ENCODE measurements at places on chromosomes 6 and 20.

- H3K27me3 ChIP-seq: peaks cover 2% of the 10 kb centered on the region
- no peak overlapping the region for H3K4me3 ChIP-seq
- H3K4me1 ChIP-seq: peaks cover 6% of the 10 kb centered on the region
- no peaks in the 10 kb centered on the region for H3K36me3 ChIP-seq
These were observed 88.0 kb upstream of the MANEA start for GRCh38 chr6:95489185-95489863.

- DNase-seq: peak; percentile 88
- H3K27ac ChIP-seq: no peak overlapping the region
- no peak overlapping the region for H3K4me3 ChIP-seq
- peaks cover 45% of the 10 kb centered on the region for H3K4me1 ChIP-seq
- H3K27me3 ChIP-seq: no peaks in the 10 kb centered on the region
These were observed 61.6 kb downstream of the RAB44 start for GRCh38 chr6:36759148-36759759.

GRCh38 chr6:158285656-158286021 is 26.6 kb upstream of the TULP4 start:
- no peaks in the 10 kb centered on the region for H3K27me3 ChIP-seq
- peaks cover 1% of the 10 kb centered on the region for H3K36me3 ChIP-seq
- peaks cover 42% of the 10 kb centered on the region for H3K4me1 ChIP-seq
- H3K27ac ChIP-seq: no peak overlapping the region

GRCh38 chr20:24046888-24047287 is 58.3 kb upstream of the GGTLC1 start:
- peaks cover 34% of the 10 kb centered on the region for H3K4me1 ChIP-seq
- H3K27ac ChIP-seq: no peak overlapping the region
- no peaks in the 10 kb centered on the region for H3K27me3 ChIP-seq
- no peaks in the 10 kb centered on the region for H3K36me3 ChIP-seq
- DNase-seq: no peak

DNA sequence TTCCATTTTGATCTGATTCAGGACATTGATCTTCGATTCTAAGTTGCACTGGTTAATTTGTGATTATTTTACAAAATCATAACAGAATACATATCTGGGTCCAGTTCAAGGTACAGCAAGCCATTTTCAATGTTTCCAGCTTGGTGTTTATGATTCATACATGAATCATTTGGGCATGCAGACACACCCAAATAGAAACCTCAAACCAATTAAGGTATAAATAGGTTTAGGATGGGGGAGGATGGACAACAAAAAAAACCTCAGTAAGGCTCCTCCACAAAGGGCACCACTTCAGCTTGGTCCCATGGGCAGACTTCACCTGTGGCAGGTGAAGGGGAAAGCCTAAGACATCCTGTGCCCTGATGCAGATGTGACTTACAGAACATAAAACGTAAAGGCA is 192.7 kb downstream of the KHDC1L start:
- no peaks in the 10 kb centered on the region for H3K27me3 ChIP-seq
- peaks cover 4% of the 10 kb centered on the region for H3K36me3 ChIP-seq
- H3K27ac ChIP-seq: no peak overlapping the region
- peaks cover 16% of the 10 kb centered on the region for H3K4me1 ChIP-seq
- no peak for DNase-seq
- no peak overlapping the region for H3K4me3 ChIP-seq

DNA sequence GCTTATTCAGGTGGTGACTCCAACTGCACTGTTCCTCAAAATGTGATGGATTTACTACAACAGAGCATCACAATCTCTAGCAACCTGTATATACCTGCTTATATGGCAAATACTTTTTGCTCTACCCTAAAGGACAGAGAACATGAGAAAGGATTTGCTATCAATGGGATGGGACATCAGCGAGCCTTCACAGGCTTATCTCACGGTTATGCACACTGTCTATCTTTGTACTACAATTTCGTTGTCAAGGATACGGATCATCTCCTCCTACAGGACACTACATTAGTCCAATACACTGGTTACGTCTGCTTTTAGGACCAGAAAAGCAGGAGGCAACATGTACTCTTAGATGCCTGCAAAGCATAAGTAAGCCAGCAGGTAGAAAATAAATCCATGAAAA is 34.2 kb downstream of the STX7 start:
- H3K4me3 ChIP-seq: no peak overlapping the region
- no peaks in the 10 kb centered on the region for H3K36me3 ChIP-seq
- H3K27ac ChIP-seq: no peak overlapping the region
- H3K27me3 ChIP-seq: no peaks in the 10 kb centered on the region

DNA sequence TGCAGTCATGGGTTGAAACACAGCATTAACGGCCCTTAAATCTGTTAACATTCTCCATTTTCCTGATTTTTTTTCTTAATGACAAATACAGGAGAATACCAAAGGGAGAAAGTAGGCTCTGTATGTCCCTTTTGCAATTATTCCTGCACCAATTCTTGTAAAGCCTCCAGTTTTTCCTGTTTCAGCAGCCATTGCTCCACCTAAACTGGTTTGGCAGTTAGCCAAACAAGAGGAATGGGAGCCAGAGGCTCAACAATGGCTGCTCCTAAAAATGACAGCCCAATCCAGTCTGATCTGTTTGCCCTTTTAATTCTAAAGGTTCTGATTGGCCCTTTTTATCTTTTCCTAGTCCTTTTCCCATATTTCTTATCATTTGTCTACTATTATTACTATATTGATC is 284.2 kb upstream of the SGK1 start:
- H3K4me3 ChIP-seq: no peak overlapping the region
- H3K27ac ChIP-seq: no peak overlapping the region
- no peak for DNase-seq
- no peaks in the 10 kb centered on the region for H3K36me3 ChIP-seq
- no peaks in the 10 kb centered on the region for H3K27me3 ChIP-seq

- H3K27ac ChIP-seq: peak overlapping the region; percentile 81
- peaks cover 1% of the 10 kb centered on the region for H3K36me3 ChIP-seq
- peaks cover 68% of the 10 kb centered on the region for H3K4me1 ChIP-seq
- H3K4me3 ChIP-seq: peak overlapping the region; percentile 45
- DNase-seq: peak; percentile 42
These were observed 98.6 kb upstream of the MRPS10 start for GRCh38 chr6:42315991-42316970.

- H3K27ac ChIP-seq: no peak within 1 kb of the TSS
- H3K36me3 ChIP-seq: no peaks in the 10 kb centered on the region
- peak; percentile 35 for DNase-seq
These were observed at the start of gene SNX21 for GRCh38 chr20:45833030-45833882. TSS of gene SNX21 (plus strand) at chr20:45833799. CDS start at chr20:45833920, 121 bp downstream.

GRCh38 chr6:162395181-162395580 is 332.4 kb downstream of the PRKN start:
- no peaks in the 10 kb centered on the region for H3K4me1 ChIP-seq
- no peak for DNase-seq
- no peak overlapping the region for H3K27ac ChIP-seq
- no peaks in the 10 kb centered on the region for H3K27me3 ChIP-seq
- H3K36me3 ChIP-seq: no peaks in the 10 kb centered on the region

DNA sequence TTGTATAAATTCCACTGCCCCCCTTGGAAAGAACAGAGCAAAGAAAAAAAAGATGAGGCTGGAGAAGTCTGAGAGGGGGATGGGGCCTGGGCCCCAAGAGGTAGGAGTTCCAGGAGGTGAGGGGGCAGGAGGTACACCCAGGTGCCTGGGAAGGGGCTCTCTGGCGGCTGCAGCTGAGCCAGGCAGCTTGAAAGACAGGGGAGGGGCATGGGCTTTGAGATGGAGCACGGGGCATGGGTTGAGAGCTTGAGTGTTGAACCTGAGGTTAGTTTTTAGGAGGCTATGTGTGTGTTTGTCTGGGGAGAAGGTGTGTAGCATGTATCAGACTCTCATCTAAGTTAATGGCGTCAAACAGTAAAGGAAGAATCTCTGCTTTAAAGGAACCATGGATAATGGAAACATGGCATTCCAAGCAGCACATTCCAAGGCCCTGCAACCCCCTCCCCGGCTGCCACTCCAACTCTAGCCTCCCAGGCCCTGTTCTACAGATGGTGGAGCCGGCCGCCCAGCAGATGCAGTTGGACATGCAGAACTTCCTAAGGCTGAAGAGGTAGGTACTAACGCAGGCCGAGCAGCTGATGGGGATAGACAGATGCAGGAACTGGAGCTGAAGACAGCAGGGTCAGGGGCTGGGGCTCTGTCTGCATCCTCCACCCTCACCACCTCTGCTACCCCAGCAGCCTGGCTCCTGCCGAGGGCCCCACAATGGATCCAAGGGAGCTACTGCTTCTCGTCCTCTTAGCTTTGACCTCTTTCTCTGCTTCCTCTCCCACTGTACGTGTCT is 42.1 kb downstream of the MDFI start:
- no peak overlapping the region for H3K27ac ChIP-seq
- H3K27me3 ChIP-seq: no peaks in the 10 kb centered on the region
- no peak overlapping the region for H3K4me3 ChIP-seq
- no peaks in the 10 kb centered on the region for H3K36me3 ChIP-seq

DNA sequence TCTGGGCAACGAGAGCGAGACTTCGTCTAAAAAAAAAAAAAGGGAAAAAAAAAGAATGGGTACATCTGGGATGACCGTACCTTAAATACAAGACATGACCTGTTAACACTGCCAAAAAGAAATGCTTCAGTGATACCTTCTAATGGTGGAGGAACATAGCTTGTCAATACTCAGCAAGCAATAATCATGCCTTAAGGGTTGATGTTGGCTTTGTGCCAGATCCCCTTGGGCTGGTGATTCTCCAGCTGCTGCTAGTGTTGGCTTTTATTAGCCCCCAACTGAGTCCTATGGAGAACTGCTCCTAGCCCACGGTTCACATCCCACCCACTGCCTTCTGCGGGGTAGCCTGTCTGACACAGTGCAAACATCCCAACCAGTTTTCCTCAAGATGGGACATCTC is 134.9 kb downstream of the PLCB1 start:
- no peak overlapping the region for H3K4me3 ChIP-seq
- H3K27ac ChIP-seq: no peak overlapping the region
- no peak for DNase-seq
- H3K36me3 ChIP-seq: no peaks in the 10 kb centered on the region
- peaks cover 2% of the 10 kb centered on the region for H3K27me3 ChIP-seq
- peaks cover 11% of the 10 kb centered on the region for H3K4me1 ChIP-seq

GRCh38 chr6:5605937-5606336 is 344.6 kb downstream of the FARS2 start:
- peaks cover 5% of the 10 kb centered on the region for H3K4me1 ChIP-seq
- H3K4me3 ChIP-seq: no peak overlapping the region
- peaks cover 7% of the 10 kb centered on the region for H3K36me3 ChIP-seq
- H3K27me3 ChIP-seq: no peaks in the 10 kb centered on the region
- H3K27ac ChIP-seq: no peak overlapping the region

GRCh38 chr6:26155061-26155930 is 68.1 kb downstream of the HFE start:
- H3K4me1 ChIP-seq: peaks cover 38% of the 10 kb centered on the region
- H3K27me3 ChIP-seq: no peaks in the 10 kb centered on the region
- H3K4me3 ChIP-seq: peak overlapping the region; percentile 88
- peak; percentile 45 for DNase-seq

DNA sequence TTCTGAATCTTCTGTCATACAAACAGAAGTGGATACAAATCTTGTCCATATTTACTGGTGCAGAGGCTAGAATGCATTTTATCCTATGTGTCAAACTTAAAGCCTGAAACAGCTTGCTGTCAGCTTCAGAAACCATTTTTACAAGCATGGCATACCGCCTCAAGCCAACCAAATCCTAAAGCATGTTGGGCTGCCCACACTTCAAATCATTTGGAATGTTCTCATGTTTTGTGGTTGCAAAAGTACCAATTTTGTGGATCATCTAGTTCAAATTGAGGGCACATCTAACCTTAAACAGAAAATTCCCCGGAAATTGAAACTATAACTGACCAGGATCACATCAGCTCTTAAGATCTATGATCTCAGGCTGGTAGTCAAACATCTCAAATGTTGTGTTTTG is 3.2 kb downstream of the GPR63 start:
- no peak for DNase-seq
- peaks cover 41% of the 10 kb centered on the region for H3K27me3 ChIP-seq
- H3K36me3 ChIP-seq: no peaks in the 10 kb centered on the region
- no peak overlapping the region for H3K4me3 ChIP-seq
- peaks cover 14% of the 10 kb centered on the region for H3K4me1 ChIP-seq

GRCh38 chr6:117329926-117330325 is 64.6 kb downstream of the VGLL2 start:
- H3K36me3 ChIP-seq: no peaks in the 10 kb centered on the region
- no peak overlapping the region for H3K27ac ChIP-seq
- H3K27me3 ChIP-seq: peaks cover 22% of the 10 kb centered on the region
- DNase-seq: no peak

DNA sequence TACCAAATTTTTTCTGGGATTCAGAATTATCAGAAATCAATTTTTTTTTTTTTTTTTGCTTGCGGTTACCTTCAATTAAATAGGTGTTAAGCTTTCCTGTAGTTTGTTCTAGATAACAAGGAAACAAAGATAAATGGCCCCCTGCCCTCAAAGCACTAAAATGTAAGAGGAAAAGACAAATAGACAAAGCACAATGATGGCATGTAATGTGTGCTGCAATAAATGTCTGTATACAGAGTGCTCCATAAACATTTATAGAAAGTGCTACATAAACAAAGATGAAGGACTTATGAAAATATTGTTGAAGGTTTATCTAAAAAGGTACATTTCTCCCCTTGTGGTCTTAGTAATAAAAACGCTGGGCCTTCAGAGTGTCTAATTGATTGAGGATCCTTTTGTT is 384.6 kb downstream of the PKHD1 start:
- H3K36me3 ChIP-seq: no peaks in the 10 kb centered on the region
- H3K4me3 ChIP-seq: no peak overlapping the region
- no peak overlapping the region for H3K27ac ChIP-seq
- H3K27me3 ChIP-seq: no peaks in the 10 kb centered on the region
- no peak for DNase-seq
- no peaks in the 10 kb centered on the region for H3K4me1 ChIP-seq

DNA sequence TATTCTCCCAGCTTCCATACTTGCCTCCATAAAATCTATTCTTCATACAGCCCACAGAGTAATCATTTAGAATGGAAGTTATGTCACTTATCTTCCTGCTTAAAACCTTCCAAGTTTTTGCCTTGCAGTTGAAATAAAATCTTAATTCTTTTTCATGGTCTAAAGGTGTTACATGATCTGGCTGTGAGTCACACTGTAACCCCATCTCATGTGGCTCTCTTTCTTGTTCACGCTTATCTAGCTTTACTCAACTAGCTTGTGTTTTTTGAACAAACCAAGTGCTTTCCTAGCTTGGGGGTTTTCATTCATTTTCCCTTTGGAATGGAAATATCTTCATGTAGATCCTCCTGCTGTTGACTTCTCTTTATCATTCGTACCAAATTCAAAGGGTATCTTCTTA is 23.6 kb upstream of the THEMIS start:
- no peak for DNase-seq
- peaks cover 61% of the 10 kb centered on the region for H3K4me1 ChIP-seq
- H3K27me3 ChIP-seq: no peaks in the 10 kb centered on the region
- H3K36me3 ChIP-seq: peaks cover 19% of the 10 kb centered on the region
- H3K27ac ChIP-seq: peak overlapping the region; percentile 82
- H3K4me3 ChIP-seq: peak overlapping the region; percentile 7

- H3K27ac ChIP-seq: peak overlapping the region; percentile 94
- peaks cover 80% of the 10 kb centered on the region for H3K4me1 ChIP-seq
- DNase-seq: peak; percentile 27
- H3K27me3 ChIP-seq: no peaks in the 10 kb centered on the region
These were observed 12.7 kb downstream of the DEF6 start for GRCh38 chr6:35310265-35310831.

Data from activated naive CD8-positive, alpha-beta T cell treated with anti-CD3 and anti-CD28 coated beads, Interleukin-2, amount 50 U/mL, for 24 hours (primary cell).